Stimulated activated CD4-positive, alpha-beta T cell treated with anti-CD3 and anti-CD28 coated beads, Interleukin-1b, Interleukin-23, amount 100 ng/mL, for 24 hours (primary cell): ENCODE measurements at places on chromosomes 2 and 18.

GRCh38 chr2:143217512-143218115, 88.4 kb downstream of the ARHGAP15 start:
- no peak for DNase-seq

GRCh38 chr2:146598791-146599190, 1246.0 kb upstream of the ACVR2A start:
- DNase-seq, result no peak

DNA sequence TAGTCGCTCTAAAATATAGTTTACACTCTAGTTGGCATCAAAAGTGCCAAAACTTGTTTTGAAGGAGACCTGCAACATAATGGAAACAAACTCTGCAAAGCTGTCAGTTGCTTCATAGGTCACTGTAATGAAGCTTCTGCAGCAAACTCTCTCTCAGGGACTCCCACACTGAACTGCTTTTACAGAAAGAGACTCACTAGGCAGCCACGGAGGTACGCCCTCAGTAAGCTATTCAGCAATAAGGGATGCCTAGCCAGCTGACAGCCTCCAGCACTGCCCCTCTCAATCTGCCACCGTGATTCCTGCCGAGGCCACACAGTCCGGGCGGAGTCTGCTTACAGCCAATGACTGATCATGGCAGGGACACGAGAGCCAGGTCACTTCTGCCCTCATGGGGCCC, 51.1 kb downstream of the COLEC12 start:
- DNase-seq, result no peak

- no peak for DNase-seq
Measured at GRCh38 chr18:79498662-79499061, 102.9 kb downstream of the NFATC1 start.

- DNase-seq, result peak; percentile 80
Measured at GRCh38 chr2:28452534-28453081, 43.3 kb upstream of the PLB1 start.

DNA sequence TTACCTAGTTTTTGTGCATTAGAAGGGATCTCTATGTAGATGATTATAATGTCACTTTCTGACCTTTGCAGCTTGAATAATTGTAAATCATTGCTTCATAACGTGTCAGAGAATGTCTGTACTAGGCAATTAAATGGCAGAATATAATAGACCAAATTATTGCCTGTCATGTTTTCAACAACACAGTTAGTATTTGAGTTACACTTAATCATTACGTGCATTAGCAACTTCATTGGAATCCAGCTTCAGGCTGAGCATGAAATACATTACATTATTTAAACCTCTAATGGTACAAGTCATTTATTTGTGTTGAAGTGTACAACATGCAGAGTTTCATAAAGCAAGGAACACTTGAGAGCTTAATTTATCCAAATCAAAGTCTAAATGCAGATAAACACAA, 48.0 kb downstream of the ZNF407 start:
- DNase-seq, result no peak

GRCh38 chr2:241809383-241810306, 652 bp downstream of the NEU4 start:
- no peak for DNase-seq

- no peak for DNase-seq
Measured at GRCh38 chr18:60070631-60071030, 170.8 kb downstream of the PMAIP1 start.

GRCh38 chr18:27763936-27764335, 413.0 kb downstream of the CDH2 start:
- DNase-seq, result no peak

DNA sequence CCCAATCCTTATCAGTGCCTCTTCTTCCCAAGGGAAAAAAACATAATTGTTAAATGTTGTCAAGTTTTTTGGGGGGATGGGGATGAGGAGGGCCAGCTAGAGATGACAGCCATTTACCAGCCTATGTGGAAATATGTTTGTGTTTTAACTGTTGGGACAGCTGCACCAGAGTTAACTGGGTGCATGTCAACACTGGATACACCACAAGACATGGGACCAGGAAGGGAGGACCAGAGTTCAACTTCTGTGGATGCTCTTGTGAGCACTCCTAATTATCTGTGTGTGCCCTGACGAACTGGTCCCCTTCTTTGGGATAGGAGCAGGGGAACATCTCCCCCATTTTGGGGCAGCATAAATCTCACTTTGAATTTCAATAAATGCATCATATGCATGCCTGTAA, 66.1 kb upstream of the FZD5 start:
- no peak for DNase-seq

GRCh38 chr2:151979694-151980093, 119.2 kb downstream of the CACNB4 start:
- no peak for DNase-seq

GRCh38 chr18:25976554-25976953, 113.9 kb downstream of the SS18 start:
- no peak for DNase-seq
